ENCODE measurements at places on chromosomes 1 and 21. TPM values are rescaled to one million over a fixed set of nuclear protein-coding genes. Genes with fewer than 3 reads are reported as not detected.

DNA sequence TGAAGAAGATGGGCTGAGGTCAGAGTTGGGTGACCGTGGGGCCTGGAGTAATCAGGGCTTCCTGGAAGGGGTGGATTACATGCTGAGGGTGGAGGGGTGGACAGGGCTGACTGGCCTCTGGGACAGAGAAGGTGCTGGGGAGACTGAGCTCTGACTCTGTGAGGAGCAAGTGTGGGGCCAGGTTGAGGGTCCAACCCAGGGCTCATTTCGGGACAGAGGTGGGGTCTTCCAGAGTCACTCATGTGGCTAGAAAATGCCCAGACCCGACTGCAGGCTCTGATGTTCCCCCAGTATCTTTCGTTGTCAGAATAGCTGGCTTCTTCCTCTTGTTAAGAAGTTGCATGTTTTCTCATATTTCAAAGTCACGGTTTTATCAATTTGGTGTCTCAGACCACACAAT is 311.8 kb downstream of the PTPRU start:
- no peak for DNase-seq

GRCh38 chr1:39159224-39160036 is 45.1 kb upstream of the MACF1 start:
- no peak for DNase-seq

DNA sequence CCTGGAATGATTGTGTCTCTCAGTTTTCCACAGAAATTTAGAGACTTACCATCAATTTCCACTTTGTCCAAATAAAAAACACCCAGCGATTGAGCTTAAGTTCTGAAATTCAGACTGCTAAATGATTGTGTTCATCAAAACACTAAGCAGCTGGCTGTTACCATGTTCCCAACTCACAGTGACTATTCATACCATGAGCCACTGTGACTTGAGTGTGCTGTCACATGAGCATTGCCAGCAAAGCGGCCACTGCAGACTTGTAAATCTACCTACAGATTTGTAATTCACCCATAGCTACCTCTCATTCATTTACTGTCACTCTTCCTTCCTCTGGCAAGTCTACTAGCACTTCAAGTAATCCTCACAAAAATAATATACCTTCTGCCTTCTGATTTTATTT is 17.2 kb upstream of the PRKAB2 start:
- no peak for DNase-seq

DNA sequence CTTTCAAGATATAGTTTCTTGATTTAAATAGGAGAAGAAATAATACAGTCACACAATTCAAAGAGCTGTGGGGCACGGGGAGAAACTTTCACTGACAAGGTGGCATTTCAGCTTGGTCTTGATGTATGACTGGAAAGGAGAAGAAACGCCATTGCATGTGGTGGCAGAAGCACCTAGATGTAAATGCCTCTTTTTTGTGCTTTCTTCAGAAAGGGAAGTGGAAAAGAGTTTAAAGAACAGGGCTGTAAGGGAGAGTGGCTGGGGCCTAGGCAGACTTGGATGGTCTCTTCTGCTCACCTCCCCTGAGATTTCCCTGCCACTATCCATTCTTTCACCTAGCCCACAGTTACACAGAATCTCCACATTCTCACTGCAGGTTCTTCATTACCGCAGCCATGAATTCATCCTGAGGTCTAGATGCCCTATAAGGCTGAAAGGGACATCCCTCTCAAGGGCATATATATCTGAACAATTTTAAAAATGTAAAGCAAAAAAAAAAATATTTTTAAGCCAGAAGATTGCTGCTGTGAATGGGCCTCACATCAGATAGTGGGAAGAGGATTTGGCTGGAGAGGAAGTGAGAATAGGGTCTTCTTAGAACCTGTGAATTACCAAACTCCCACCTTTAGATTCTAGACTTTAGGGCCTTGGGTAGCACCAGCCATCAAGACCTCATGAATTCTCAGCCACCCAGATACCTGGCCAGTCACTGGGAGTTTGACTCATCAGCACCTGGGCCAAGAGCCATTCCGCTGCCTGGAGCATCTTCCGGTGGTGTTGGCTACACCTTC is 23.4 kb downstream of the CACNA1E start:
- no peak for DNase-seq

DNA sequence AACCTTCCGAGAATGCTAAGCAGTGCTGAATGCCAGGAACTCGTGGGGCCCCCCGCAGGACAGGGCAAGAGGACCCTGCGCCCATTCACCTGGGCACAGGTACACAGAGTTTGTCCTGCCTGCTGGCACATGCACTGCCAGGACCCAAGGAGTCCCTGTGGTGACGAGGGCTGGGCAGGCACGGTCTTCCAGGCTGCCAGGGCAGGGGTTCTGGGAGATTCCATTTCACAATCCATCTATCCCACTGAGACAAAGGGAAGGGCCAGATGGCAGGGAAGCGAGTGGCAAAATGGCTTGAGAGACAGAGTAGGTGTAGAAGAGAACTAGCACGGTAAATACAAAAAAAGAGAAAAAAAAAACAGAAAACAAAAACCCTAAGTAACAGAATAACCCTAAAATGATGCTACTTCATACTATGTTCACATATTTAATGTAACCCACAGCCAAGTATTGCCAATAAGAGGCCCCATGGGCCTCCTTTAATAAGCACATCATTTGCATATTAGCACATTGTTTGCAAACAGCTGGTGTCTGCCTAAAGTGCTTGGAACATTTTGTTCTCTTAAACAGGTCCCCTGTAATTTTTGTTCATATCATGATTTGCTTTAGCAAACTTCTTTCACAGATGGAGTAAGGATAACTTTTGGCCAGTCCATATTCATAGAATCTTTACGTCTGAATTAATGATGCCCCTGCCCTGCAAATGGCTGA is 83.8 kb downstream of the STUM start:
- no peak for DNase-seq

DNA sequence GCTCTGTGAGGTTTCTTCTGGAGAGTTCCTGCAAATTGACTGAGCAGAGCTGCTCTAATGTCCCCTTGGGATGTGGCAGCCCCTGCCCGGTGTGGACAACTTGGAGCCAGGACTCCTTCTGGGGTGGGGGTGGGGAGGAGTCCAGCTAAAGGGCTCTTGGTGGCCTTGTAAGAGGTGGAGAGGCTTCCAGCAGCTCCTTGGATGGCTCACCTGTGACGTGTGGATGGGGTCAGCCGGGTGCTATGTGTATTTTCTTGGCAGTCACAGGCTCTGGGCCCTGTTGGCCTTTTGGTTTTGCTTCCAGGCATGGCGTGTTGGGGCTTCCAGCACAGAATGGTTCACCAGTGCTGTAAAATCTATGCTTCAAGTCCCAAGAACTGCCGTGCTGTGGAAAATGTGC is 38.2 kb downstream of the TRAPPC10 start:
- no peak for DNase-seq

DNA sequence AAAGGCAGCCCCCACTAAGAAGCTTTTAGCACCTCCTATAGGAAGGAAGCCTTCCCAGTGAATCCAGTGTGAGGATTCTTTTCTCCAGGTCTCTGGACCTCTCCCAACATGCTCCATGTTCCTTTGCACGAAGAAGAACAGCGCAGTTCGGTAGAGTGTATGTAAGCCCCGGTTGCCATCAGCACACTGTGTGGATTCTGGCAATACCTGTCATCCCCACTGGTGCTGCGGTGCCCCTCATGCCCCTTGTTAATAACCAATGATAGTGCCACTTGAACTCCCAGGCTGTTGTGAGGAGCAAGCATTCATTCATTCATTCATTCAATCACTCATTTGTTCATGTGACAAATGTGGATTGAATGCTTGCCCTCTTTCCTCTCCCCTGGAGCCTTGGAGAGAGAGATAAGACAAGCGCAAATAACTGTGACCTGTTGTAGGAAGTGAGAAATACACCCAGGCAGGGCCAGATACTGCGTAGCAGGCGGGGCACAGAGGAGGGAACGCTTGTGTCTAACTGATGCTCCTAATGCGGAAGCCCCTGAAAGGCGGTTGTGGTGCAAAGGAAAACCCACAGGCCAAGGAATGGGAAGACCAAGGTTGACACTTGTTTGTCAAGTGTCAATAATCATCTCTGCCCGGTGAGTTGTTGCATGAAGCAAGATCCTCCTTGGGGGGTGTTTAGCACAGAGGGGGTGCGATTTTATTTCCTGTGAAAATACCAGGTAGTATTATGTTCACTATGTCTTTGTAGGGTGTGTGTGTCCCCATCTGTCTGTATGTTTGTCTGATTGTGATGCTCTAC is 9.8 kb downstream of the LGR6 start:
- DNase-seq = peak; percentile 30

- no peak for DNase-seq
Observed at GRCh38 chr21:41537356-41537755, 29.4 kb upstream of the TMPRSS2 start.

SLC30A10 gene
- not detected for total RNA-seq

DNA sequence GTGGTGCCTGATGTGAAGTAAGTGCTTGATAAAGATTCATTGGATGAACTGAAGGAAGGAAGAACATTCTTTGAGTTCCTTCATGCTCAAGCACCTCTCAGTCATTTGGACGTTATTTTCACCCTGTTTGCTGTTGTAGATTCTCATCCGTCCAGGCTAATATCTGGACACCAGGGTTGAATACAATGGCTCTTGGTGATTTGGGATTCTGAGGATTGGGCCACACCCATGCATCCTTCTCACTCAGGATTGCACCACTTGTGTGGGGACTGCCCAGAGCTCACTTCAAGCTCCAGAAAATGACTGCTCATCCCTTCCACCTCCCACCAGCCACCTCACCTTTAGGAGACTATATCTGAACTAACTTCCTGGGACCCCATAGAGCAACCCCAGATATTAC is 117.1 kb upstream of the IPO9 start:
- no peak for DNase-seq

FAM110D gene
- not detected for total RNA-seq

GRCh38 chr1:40032240-40032891 is 8.2 kb upstream of the CAP1 start:
- peak; percentile 77 for DNase-seq
